ENCODE measurements at places on chromosomes 2 and 18. TPM values are rescaled to one million over a fixed set of nuclear protein-coding genes. Genes with fewer than 3 reads are reported as not detected.

CNRIP1 gene
- 23.8 TPM for total RNA-seq

DNA sequence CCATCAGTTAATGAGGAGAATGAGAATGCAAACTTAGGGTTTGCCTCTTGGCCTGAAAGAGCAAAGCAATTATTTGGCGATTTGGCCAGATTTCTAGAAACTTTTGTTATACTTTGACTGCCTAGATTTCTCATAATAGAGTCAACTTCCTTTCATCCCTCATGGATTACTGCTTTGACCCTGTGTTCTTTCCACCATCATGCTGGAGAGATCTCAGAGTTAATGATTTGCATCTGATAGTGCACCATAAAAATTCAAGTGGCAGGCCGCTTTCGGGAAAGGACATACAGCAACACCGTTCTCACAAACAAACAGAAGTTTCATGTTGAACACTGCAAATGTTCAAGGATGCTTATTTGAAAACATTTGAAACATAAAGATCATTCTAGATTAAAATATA lies 143.7 kb upstream of the ZFP36L2 start:
- DNase-seq, result no peak

GRCh38 chr2:152200565-152201465 lies 25.3 kb upstream of the STAM2 start:
- DNase-seq, result peak; percentile 80

GRCh38 chr2:157182204-157182709 lies 75.2 kb upstream of the GALNT5 start:
- no peak for DNase-seq

GALNT13 gene
- 5.8 TPM for total RNA-seq

DNA sequence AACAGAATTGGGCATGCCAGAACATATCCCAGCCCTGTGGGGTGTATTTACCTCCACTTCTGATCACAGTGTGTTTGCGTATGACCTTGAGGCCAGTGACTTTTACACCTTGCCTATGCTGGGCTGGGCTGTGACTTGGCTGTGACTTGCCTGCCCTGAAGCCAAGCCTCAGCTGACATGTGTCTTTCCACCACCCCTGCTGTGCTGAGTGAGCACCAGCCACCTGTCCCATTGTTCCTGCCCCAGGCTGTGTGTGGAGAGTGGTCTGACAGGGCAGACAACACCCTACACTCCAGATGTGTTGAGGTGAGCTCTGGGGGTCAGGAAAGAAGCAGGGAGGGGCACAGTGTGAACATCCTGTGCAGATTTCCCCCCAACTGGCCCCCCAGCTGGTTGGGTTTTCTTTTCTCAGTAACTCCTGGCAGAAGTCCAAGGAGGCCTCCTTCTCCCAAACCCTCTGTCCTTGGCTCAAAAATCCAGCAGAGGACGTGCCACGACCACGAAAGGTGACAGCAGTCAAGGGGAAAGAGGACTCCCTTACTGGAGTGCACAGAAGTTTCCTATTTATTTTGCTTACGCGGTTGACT lies 5.1 kb upstream of the STEAP3 start:
- DNase-seq, result no peak

DNA sequence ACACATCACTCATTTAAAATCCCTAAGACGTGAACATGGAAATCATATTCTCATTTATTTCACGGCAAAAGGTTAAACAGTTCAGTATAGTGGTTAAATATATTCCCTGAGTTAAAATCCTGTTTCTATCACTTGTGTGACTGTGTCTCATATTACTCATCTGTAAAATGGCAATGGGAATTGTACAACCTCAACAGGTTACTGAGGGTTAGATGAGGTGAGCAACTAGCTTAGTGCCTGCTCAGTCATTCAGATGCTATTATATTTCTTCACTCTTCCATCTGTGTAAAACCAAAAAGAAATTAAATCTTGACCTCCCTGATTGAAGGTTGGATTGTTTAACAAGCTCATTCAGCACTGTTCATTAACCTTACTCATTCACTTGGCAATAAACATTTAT lies 212.4 kb upstream of the STK17B start:
- no peak for DNase-seq

- no peak for DNase-seq
Measured at GRCh38 chr2:105411720-105412407, 13.0 kb upstream of the FHL2 start.

DNA sequence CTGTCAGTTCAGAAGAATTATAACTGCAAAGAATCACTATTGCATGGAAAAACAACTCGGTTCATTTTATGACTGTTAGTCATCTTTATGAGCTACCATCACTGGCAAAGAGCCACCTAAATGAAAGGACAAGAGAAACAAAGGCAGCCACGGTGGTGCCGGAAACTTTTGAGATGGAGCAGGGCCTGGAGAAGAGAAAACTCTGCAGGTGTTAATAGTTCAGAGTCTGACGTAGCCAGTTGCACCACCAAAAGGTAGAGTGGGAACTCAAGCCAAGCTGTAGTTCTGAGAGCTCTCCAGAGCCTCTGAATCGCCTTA lies 110.9 kb downstream of the FTCDNL1 start:
- DNase-seq, result no peak

SPC25 gene
- total RNA-seq, result 0.38 TPM

DNA sequence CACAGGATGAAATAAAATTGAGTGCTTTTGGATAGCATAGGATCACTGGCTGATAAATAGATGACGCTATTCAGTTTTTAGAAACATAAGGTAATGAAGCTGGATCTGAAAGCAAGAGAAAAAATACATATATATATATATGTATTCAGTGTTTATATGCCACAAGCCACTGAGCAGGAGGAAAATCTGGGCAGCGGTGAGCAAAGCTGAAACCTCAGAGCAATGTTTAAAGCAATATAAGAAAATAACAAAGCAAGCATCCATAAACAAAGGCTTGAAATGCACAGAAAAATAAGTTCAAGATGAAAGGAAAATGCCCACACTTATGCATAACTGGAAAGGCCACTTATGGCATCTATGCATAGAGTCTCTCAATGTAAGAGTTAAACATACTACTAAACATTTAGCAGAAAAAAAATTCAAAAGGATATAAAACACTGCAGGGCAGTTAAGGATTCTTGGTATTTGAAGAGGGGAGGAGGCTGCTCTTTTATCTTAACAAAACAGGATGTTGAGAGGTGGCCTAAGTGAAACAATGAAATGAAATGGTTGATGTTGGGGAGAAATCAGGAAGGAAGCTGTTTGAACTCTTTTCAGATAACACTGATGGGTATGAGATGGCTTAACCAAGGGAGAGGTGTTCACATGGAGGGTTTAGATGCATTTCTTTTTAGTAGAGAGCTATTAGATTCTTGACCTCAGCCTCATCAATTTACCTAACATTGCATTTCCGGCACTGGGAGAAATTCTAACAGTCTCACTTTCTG lies 129.1 kb downstream of the ARHGAP15 start:
- no peak for DNase-seq

DNA sequence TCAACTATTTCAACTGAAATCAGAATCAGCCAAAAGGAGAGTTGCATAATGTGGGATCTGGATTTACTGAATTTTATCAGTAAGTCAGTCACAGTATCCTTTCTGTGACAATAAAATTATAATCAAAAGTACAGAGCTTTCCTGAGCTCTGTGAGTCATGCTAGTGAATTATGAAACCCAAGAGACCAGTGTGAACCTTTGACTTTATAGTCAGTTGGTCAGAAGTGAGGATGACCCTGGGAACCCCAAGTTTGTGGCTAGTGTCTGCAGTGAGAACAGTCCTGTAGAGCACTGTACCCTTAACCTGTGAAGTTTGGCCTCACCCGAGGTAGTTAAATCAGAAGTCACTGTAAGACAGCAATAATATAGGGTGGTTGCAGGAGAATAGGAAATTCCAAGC lies 381.7 kb downstream of the CDH19 start:
- DNase-seq, result no peak

TEKT4 gene
- not detected for total RNA-seq

DNA sequence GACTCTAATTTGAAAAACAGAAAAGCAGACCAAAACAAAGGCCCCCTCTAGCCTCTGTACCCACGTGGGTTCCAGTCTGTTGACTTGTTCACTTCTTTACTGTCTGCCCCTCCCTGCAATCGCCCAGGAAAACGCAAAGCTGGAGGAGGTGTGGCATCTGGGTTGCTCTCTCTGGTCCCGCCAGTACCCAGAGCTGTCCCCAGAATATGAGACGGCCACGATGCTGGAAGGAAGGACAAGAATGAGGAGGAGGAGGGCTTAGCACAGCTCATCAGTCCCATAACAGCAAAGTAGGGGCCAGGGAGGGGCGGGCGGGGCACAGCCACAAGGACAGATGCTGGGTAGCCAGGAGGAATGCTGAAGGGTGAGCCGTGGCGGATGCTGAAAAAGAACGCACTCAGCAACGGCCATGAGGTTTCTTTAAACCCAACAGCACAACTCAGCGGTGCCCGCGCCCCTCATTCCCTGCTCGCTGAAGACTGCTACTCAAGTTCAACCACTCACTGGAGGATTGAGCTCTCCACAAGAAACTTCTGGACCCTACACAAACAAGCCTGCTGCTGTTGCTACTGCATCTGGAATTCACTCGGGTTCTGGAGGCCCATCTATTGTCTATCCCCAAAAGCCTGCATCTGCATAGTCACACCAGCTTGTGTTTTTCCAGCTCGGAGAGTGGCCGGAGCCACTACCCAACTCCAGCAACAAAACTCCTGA lies 187.7 kb downstream of the HDAC4 start:
- DNase-seq, result no peak

DNA sequence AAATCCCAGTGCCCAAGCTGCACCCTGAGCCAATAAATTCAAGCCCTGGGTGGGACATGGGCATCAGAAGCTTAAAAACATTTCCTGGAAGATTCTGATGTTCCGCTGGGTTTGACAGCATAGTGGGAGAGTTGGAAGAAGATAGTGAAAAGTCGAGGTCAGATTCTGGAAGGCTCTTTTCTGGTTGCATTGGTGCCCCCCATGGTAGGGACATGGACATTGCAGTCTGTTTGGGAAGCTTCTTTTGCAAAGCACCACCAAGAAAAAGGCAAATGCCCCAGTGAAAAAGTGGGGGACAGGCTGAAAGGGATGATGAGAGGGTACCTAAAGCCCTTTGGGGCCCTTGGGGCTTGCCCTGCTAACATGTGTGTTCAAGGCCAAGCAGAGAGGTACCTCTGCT lies 21.0 kb downstream of the MERTK start:
- no peak for DNase-seq

OBSL1 gene
- 72.8 TPM for total RNA-seq

DNA sequence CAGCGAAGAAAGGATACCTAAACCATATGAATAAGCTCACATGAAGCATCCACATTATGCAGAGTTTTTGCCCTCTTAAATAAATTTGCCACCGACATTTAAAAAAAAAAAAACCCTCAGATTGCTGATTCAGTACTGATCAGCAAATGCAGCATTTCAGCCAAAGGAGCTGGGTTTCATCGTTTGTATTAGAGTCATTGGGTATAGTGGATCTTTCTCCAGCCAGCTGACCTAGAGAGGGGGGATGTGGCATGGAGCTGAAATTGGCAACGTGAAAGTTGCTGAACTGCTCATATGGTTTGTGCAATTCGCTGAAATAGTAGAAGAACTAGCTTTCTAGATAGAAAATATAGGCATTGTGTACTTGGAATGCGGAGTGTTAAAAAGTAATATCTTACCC lies 73.5 kb upstream of the ZNF397 start:
- no peak for DNase-seq

CD207 gene
- 3.6 TPM for total RNA-seq

TNS1 gene
- 669 TPM for total RNA-seq

MC5R gene
- total RNA-seq, result not detected

DNA sequence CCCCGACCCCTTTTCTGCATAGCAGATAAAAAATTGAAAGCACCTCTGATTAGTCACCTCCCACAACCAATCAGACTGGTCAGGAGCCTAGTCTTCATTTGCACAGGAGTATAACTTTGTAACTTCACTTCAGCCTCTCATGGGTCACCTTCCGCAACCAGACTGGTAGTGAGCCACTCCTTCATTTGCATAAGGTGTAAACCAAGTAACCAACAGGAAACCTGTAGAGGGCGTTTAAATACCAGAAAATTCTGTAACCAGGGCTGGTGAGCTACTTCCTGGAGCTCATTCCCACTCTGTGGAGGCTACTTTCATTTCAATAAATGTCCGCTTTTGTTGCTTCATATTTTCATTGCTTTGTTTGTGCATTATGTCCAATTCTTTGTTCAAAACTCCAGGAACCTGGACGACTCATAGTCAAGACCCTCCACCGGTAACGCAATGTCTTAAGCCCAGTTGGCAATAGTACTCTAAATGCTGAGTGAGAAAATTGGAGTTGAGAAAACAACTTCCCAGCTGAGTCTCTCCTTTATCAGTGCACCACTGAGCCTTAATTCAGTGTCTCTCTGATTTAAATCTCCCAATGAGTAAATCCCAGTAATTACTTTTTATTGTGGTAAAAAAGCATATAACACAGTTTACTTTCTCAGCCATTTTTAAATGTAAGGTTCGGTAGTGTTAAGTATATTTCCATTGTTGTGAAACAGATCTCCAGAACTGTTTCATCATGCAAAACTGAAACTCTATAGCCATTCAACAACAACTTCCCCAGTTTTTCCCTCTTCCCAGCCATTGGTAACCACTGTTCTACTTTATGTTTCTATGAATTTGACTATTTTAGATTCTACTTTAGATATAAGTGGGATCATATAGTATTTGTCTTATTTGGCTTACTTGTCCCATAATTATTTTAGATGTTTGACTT lies 392.7 kb upstream of the SLC8A1 start:
- DNase-seq, result no peak

DNA sequence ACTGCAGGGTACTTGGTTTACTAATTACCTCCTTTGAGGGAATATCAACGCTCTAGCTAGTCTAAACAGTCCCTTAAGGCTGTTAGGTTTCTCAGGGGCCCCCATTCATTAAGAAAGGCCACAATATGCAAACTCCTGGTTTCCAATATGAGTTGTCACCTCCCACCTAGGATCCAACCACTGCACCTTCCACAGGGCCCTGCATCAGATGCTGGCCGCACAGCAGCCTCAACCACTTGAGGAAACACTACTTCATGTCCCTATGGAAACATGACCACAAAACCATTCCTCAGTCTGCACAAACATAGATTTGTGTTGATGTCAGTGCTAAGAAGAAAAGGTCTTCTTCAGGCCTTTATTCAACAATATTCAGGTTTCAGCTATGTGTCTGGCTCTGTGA lies 40.9 kb downstream of the STAT4 start:
- no peak for DNase-seq

DNA sequence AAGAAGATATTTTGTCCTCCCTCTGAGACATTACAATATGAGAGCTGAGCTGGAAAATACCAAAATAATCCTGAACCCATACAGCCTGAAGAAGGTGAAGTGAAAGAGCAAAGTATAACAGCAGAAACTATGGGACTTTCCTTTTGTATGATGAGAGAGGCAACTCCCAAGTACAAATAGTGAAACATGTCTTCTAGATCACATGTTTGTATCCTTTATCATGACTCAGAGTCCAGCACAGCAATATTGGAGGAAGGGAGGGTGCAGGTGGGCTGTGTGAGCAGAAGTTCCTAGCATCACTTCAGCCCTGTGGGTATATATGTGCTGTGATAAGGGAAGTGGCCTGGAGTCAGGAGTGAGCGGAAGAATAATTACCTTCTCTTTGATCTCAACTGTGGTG lies 265.6 kb upstream of the NRXN1 start:
- DNase-seq, result no peak

BUB1 gene
- 2.4 TPM for total RNA-seq

- DNase-seq, result no peak
Measured at GRCh38 chr2:181104512-181105115, 124.2 kb downstream of the UBE2E3 start.

Data from upper lobe of right lung (tissue), 1 donor.